ENCODE measurements at places on chromosomes 2 and 18.

DNA sequence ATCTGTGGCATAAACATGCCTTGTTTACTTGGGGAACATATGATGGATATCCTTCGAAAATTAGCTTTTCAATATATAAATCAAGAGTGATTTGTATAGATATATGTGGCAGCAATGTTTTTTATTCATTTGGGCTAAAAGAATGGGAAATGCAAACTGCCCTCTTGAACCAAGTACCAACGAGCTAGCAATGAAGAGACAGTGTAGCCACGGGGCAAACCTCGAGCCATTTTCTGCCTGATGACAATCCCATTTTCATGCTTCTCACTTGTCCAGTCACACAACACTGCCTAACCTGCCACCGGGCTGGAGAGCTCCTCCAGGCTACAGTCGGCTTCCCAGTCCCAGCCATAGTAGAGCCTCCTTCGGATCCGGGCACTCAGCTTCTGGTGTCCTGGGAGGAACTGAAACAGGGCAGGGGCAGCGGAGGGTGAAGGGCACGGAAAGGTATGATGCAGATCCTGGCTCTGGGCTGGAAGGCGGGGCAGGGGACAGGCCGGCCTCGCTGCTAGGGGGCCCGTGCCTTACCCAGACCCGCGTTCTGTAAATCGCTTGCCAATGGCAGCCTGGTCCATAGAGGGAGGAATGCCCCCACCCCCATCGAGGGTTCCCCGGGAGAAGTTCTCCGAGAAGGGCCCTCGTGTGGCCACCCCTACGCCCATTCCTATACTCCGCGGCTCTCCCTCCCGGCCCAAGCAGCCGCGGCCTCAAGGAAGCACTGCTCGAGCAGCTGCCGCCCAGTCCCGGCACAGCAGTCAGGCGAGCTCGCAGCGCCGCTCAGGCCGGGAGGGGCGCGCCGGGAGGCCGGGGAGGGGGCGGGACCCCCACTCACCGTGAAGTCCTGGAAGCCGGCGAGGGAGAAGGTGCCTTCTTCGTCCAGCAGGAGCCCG is 552 bp downstream of the CNPPD1 start:
- DNase-seq, result peak; percentile 79

- no peak for DNase-seq
Observed at GRCh38 chr2:111994042-111994441, 61.0 kb upstream of the TMEM87B start.

DNA sequence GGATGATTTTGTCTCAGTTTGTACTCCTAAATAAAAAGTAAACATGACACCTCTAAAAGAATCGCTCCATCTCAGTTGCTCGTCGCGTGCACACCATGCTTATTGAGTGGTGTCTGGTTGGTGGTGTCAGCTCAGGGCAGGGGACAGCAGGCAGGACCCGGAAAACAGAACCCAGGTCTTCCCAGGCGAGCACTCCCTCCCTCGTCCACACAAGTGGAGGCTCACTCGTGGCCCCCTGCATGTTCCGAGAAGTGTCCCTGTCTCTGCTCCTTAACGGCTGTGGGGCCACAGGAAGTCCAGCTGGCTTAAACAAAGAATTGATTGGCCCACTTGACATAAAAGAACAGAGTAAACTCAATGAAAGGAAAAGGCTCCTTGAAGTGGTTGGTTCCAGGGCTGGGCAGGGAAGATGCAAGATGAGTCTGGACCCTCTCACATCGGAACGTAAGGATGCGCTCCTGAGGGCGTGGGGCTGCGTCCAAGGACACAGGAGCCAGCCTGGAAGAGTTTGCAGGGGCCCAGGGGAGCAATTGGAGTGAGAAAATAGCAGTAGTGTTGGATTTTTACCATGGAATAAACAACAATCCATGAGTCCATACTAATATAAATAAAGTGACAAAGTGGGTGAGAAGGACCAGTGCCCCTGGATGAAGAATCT is 13.1 kb upstream of the CNDP1 start:
- DNase-seq, result no peak

DNA sequence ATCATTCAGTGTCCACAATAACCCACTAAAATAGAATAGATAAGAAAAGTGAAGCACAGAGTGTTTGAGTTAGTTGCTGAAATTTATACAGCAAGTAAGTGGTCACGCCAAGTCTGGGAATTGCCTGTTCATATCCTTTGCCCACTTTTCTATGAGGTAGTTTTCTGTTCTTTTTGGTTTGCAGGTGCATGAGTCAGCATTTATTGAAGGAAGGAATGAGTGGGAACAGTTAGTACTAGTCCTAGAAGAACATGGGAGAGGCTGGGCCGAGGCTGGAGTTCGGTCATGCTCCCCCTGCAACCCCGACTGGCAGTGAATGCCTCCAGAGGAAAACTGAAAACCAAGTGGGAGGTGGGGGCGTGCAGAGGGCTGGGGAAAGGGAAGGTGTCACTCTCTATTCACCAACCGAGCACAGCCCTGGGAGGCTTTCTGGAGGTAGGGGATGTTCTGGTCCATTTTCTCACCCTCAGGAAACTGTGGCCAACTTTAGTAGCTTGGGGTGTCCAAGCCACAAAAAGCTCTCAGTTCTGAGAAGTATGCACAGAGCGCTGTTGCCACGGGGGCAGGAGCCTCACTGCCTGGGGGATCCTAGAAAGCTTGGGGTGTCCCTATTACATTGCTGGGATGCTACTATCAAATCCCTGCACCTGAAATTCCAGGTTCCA is 41.4 kb downstream of the FOSL2 start:
- no peak for DNase-seq

DNA sequence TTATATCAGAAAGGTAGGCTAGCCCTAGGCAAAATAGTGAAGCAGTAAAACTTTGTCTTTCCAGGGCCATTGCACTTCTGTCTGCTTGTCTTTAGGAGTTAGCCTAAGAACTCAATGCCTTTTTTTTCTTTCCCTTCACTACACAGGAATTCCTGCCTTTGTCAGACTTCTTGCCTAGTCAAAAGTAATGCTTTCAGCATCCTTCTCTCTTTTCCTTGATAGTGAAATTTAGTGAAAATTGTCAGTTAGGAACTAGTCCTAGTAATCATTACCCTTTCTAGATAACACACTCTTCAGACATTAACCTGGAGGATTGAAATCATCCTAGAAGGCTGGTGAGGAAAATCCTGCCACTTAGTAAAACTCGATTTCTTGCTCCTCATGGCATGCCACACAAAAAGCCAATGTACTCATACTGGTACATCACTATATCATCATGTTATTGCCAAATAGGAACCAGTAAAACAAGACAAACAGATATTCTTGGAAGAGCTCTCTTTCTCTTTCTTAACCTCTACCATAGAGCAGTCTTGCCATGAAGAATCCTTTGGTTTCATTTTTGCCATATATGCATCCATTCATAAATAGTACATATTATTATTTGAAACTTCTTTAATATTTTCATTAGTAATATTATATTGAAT is 320.5 kb downstream of the CTNNA2 start:
- DNase-seq, result no peak

DNA sequence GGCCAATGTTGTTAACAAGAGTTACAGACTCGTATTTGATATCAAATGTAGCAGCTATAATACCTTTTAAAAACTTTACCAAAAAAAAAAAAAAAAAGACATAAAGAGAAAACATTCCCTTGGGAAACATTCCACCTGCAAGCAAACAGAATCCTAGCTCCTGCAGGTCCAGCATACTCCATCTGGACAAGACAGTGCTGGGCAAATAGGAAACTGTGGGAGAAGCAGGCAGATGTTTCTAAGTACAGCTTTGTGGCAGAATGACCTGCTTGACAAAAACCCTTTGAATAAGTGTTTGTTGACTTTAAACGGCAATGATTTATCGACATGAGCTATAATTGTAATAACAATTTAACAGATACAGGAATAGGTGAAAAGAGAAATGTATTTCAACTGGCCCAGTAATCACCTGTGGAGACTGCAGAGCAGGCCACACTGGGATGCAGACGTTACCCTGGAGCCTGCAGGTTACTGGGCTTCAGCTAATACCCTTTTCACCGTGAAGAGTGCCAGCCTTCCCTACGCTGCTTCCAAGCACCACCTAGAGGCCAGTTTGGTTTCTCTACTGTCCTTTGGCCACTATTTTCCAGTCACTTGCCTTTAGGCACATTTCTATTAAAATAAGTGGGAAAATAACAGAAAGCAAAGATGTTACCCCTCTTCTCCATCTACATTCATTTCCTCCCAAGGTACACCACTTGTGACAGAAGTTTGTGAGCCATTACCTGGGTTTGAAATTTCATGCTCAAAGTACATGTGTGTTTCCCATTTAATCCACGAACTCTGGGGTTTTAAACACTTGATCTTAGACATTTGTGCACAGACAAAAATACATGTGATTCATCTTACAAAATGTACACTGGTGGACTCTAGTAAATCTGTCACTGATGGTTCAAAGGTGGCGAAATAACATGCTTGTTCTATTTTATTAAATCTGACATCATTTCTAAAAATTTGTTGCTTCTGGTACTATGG is 96.9 kb upstream of the ZNF397 start:
- DNase-seq, result no peak

DNA sequence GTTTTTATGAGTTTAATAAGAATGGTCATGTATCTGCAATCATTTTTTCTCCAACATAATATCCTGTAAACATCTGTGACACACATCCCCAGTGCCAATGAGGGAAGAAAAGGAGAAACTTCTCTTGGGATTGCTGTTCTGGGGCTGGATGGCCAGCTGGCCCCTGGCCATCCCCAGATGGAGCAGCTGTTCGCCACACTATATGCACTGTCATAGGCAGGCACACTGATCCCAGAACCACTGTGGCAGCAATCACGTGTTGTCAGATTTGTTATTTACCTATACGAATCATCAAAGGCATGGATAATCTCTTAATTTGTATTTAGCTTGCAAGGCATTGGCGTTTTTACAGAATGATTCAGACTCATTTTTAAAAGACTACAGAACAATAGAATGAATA is 167.6 kb upstream of the ACAA2 start:
- no peak for DNase-seq

DNA sequence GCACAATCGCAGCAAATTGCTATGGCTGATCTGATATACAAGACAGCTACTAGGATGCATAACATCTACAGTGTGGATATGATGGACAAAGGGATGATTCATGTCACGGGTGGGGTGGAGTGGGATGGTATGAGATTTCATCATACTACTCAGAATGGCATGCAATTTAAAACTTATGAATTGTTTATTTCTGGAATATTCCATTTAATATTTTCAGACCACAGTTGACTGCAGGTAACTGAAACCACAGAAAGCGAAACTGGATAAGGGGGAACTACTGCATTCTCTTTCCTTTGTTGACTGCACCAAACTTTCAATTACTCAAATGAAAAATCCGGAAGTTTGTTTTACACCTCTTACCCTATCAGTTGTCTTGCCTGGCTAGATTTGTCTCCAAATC is 94.4 kb upstream of the NEUROD1 start:
- no peak for DNase-seq

- no peak for DNase-seq
Observed at GRCh38 chr2:40394597-40394996, 57.3 kb downstream of the SLC8A1 start.

DNA sequence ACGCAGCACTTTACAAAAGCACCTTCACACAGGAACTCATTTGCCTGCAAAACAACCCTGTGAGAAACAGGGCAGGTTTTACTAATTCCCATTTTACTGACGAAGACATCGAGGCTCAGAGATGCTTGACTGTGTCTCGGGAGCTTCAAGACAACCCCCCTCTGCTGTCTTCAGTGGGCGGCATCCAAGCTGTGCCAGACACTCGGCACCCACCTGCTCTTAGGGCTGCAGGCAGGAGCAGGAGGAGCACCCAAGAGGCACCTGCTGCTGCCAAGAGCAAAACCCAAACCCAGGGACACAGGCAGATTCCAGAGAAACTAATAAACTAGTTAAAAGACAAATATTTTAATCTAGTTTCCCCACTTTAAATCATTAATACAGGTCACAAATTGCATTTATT is 67.9 kb downstream of the PPP4R1 start:
- DNase-seq, result no peak

- DNase-seq, result no peak
Observed at GRCh38 chr2:185137700-185138099, 539.4 kb downstream of the ZNF804A start.

DNA sequence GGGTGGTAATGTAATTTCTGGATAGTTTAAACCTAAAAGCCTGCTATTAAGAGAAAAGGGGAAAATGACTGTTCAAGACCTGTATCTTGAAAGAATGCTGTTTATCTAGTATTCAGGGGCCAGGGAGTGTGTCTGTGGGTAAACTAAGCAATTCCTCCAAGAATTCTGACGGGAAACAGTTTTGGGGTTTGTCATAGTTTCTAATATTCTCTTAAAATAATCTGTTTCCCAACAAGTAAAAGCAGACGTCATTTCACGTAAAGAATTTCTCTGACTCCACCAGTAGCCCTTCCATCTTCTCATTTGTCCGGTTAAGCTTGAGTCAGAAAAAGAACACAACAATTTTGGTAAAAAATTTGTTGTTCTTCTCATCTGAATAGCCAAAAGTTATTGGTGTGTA is 232.1 kb upstream of the EPAS1 start:
- no peak for DNase-seq

- DNase-seq, result no peak
Observed at GRCh38 chr2:78034706-78035105, 512.5 kb upstream of the LRRTM4 start.

GRCh38 chr18:59660786-59661743 is 36.2 kb downstream of the CCBE1 start:
- no peak for DNase-seq

DNA sequence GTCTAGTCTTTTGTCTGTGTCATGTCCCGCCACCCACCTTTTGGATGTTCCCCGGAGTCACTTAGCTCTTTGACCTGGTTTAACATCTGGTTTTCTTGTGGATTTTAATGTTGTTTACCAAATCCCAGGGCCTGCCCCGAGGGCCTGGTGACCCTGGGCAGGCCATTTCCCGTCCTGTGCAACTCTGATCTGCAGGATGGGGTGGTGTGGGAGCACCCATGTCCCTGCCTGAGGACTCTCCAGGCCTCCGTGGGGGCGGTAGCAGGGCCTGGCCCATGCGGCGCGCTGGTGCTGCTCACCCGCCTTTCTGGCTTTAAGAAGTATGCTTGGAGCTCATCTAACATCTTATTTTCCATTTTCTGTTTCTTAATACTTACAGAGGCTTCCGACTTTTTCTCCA is 10.7 kb downstream of the RAMP1 start:
- DNase-seq, result no peak

DNA sequence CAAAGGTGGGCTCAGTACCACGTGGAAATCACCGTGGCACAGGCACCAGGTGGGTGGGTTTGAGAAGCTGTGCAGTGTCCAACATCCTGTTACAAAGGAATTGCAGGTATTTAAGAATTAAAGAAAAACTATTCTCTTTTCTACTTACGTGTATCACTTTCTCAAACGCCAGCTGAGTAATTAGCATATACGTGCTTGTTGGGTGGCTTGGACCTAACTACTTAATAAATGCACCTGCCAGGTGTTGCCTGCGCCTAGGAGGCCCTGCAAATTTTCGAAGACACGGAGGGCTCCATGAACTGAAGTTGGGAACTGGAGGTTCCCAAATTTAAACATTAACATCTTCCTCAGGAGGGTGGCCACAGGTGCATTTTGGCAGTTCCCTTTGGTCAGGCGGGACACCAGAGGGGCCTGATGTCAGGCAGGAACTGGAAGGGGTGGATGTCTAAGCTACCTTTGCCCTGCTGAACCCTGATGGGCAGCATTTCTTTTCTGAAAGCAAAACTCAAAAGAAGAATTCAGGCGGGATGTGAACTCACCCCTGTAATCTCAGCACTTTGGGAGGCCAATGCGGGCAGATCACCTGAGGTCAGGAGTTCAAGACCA is 84.8 kb downstream of the HS6ST1 start:
- DNase-seq, result no peak

All from caudate nucleus (tissue), 63 donors.